ENCODE measurements at places on chromosomes 12 and 14. TPM values are rescaled to one million over a fixed set of nuclear protein-coding genes. Genes with fewer than 3 reads are reported as not detected.

DNA sequence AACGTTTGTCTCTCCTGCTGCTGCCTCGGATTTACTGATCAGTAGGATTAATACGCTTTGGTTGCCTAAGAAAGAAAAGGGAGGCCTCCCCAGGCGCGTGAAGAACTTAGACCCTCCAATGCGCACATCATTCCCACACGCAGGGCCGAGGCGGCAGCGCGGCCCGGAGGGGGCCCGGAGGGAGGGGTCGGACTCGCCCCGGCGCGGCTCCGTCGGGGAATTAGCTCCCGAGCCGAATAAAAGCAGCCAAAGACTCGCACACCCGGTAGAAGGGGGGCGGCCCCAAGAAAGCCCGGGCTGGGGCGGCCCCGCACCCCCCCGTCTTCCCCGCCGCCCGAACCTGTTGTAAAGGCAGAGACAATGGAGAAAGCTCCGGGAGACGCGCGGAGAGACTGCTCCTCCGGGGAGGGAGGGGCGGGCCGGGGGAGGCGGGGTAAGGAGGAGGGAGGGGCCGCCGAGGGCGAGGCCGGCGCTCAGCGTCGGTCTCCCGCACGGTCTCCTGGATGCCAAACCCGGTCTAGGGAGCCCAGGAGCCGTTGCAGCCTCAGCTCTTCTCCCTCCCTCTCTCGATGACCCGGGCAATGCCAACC, at the start of gene NELL2:
TSS of gene NELL2 (minus strand) at position 362 of the 590 bp plus-strand sequence. CDS start 446 bp downstream, outside the sequence.
- DNase-seq: no peak

DNA sequence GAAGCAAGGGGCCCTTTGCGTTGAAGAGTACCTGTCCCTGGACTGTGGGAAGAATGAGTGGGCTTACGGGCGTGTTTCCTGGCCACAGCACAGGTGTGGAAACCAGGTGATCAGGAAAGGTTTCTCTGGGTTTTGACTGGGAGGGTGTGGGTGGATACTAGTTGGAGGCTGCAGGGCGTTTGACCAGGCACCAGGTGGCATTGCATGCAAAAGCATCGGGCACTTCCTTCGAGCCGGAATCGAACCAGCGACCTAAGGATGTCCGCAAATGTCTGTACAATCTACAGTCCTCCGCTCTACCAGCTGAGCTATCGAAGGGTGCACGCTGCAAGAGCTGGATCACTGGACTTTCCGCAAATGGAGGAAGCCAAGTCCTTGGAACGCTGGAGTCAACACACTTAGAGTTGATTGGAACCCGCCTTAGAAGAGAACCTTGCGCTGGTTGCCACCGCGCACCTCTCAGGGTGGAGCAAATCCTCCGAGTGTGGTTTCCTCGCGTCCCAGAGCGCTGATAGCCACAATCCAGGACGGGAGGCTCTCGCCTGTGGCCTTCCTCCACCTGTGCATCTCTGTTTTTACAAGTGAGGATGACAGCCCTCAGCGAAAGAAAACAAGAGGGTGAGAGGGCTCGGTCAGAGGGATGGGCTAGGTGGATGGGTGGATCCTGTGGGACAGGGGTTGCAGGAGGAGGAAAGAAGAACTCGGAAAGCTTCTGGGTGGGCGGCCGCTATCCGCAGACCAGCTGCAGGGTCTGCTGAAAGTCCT, 21.2 kb upstream of the RNASE4 start:
- DNase-seq: peak; percentile 77

DNA sequence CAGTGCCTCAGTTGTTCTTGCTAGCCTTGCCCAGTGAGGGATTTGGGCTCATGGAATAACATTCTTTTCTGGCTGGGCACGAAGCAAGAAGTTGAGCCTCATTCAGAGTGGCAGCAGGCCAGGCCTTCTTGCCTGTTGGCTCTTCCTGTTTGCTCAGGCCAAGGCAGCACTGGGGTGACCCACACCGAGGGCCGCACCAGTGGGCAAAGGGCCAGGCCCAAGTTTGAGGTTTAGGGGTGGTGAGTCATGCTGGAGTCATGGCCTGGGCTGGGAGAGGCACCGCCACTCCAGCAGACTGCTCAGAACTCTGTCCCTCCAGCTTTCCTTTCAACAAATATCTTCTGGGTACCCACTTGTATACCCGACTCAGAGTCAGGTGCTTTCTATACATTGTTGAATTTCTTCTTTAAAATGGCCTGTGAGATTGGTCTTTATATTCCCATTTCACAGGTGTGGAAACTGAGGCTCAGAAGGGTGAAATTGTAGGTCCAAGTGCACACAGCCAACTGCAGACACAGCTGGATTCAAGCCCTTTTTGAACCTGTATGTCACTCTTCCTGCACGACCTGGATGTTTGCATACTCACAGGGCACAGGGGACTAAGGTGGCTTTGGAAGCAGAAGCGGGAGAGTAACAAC, 279.4 kb downstream of the FOXN3 start:
- DNase-seq: peak; percentile 21

Gene IQSEC3
- polyA plus RNA-seq: 1.8 TPM

DNA sequence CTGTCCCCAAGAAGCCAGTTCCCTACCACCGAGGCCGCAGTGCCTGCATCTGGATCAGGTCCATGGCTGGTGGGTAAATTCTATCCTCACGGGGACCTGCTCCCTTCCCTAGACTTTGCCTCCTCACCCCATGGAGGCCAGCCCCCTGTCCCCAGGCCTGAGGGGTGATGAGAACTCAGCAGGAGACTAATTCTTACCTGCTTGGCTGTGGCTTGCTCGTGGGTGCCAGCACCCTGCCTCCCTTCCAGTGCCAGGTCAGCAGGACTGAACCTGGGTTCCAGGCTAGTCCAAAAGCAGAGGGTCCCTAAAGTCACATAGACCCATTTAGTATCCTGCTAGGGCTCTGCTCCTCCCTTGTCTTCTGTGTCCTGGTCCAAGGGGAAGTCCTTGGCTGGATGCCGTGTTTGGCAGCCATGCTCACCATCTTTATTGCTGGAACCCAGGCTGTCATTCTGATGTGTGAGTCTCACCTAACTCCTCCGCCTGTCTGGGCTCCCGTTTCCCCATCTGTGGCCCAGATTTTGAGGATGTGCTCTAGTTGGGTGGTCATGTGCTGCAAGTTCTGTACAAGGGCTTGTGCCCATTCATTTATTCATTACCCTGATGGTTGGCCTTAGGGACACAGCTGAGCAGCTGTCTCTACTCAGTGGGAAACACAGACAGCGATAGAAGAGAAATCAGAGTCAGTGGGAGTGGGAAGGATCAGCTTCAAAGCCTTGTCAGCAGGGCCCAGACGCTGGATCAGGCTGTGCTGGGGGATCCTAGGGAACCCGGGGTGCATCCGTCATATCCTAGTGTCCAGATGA, 949 bp downstream of the PLBD2 start:
- peak; percentile 78 for DNase-seq

- DNase-seq: no peak
These were observed 42.9 kb upstream of the VRK1 start for GRCh38 chr14:96754162-96754844.

DNA sequence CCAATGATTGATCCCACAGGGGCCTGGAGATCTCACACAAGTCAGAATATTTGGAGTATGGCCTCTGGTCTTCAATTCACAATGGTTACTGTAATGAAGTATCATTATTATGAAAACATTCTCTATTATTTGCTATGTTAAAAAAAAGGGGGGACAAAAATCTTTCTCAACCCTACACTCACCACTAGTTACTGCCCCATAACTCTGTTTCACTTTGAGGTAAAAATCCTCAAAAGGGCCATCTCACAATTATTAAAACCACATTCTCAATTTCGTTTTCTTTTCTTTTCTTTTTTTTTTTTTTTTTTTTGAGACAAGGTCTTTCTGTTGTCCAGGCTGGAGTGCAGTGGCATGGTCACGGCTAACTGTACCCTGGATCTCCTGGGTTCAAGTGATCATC, 59.6 kb upstream of the KCNC2 start:
- DNase-seq: no peak
